Bronchial smooth muscle cell (primary cell): ENCODE measurements at places on chromosomes 5 and 9. TPM values are rescaled to one million over a fixed set of nuclear protein-coding genes. Genes with fewer than 3 reads are reported as not detected.

ISL1 gene
- total RNA-seq: not detected in 2 replicates

MSMP gene
- total RNA-seq: not detected in 2 replicates

SPACA9 gene
- 2.7 and 4.9 TPM in 2 replicates for total RNA-seq

STPG3 gene
- total RNA-seq: 0.16 TPM in 1 of 2 replicates, not detected in the other

NR5A1 gene
- total RNA-seq: not detected in 2 replicates

SLC25A48 gene
- total RNA-seq: not detected in 2 replicates

FAM78A gene
- 0.32 and 0.52 TPM in 2 replicates for total RNA-seq

PURA gene
- total RNA-seq: 18.4 and 30.7 TPM in 2 replicates

CDKN2B gene
- total RNA-seq: 7.7 and 10.4 TPM in 2 replicates
